Activated naive CD4-positive, alpha-beta T cell treated with anti-CD3 and anti-CD28 coated beads, Interleukin-2, amount 10 ng/mL, durations not matched to agents 7 days and 5 days (primary cell): ENCODE measurements at places on chromosomes 16 and 17.

DNA sequence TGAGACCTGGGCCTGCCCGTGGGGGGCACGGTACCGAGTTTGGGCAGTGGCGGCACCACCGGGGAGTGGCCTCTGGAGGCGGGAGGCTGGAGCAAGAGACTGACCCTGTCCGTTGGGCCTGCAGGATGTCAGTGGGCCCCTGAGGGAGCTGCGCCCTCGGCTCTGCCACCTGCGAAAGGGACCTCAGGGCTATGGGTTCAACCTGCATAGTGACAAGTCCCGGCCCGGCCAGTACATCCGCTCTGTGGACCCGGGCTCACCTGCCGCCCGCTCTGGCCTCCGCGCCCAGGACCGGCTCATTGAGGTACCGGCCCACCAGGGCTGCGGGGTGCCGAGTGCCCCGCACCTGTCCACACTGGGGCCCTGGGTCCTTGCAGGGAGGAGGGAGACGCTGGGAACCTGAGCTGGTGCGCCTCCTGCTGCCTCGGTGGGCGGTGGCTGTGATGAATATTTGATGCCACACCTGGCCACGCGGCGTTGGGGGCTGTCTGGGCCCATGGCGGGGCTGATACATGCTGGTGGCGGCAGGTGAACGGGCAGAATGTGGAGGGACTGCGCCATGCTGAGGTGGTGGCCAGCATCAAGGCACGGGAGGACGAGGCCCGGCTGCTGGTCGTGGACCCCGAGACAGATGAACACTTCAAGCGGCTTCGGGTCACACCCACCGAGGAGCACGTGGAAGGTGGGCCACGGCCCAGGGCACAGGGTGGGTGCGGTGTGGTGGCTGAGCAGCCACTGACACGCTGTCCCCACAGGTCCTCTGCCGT is 9.7 kb downstream of the NHERF2 start:
- DNase-seq: no peak

- no peak for DNase-seq
Measured at GRCh38 chr16:77951788-77952187, 70.6 kb upstream of the CLEC3A start.

GRCh38 chr17:81870131-81870980 is 781 bp downstream of the ARHGDIA start:
- peak; percentile 60 for DNase-seq

- no peak for DNase-seq
Measured at GRCh38 chr17:78929908-78930775, 5.0 kb upstream of the TIMP2 start.

GRCh38 chr17:11290814-11291213 is 49.8 kb downstream of the SHISA6 start:
- DNase-seq: no peak

DNA sequence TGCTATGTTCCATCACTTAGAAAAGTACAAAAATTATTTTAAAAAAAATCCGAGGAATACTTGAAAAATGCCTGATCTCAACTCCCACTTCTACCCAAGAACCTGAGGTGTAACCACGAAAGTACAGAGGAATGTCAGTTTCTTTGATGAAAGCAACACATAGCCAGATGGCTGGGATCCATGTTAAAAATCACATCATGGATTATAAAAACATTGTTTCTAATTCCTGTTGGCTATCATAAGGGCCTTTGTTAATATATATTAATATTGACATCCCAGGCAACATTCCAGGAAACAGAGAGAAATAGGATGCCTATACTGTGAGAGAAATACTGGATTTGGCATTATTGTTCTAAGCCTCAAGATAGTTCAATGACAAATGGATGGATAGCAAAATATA is 115.3 kb downstream of the SKAP1 start:
- no peak for DNase-seq

GRCh38 chr16:87850009-87851006 is 19.0 kb downstream of the SLC7A5 start:
- peak; percentile 87 for DNase-seq

DNA sequence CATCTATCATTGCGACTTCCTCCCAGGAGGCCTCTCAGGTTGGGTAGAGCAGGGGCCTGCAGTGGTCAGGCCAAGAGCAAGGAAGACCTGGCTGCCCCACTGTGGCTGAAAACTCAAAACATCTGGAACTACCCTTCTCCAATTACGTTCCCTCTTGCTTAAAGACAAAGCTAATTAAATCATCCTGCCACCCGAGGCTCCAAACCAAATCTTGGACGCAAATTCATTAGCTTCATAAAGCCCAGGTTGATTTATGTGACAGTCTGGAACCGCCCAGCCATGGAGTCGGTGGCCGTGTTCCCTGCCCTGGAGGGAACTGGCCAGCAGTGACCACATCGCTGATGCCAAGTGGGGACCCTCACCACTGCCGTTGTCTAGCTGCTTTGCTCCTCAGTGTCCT is 21.4 kb downstream of the GRIN2C start:
- DNase-seq: no peak

GRCh38 chr17:5580969-5581368 is 3.3 kb downstream of the NLRP1 start:
- no peak for DNase-seq

DNA sequence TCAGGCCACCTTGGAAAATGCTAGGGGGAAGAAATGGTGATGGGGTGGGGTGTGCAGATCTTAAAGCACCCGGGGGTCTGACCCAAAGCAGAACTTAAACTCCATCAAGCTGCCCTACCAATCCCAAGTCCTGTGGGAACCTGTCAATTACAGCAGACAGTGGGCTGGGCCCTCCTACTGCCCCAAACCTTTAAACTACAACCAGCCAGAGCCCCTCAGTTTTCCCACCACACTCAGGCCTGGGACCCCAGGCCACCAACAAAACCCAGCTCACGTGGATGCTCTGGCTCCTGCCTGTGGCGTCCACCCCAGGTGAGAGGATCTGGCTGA is 2.7 kb downstream of the MYO18A start:
- no peak for DNase-seq

- no peak for DNase-seq
Measured at GRCh38 chr17:73909186-73909585, 264.9 kb upstream of the SDK2 start.

DNA sequence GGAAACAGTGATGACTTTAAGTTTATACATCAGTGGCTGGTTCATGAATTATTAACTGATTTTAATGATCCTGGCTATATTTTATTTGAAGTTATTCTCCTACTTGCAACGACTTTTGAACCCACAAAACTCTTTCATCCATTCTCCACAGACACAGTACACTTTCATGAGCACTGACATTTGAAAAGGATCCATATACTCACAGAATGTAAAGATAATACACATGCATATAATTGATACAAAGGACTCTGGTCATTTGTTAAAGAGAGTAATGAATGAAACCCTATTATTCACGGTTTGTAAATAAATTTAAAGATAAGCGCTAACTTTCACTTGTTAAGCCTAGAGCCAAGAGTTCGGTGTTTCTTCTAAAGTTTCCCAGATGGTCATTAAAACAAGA is 3.3 kb downstream of the TOX3 start:
- no peak for DNase-seq

GRCh38 chr16:11992586-11993524 is 16.3 kb downstream of the SNX29 start:
- no peak for DNase-seq

DNA sequence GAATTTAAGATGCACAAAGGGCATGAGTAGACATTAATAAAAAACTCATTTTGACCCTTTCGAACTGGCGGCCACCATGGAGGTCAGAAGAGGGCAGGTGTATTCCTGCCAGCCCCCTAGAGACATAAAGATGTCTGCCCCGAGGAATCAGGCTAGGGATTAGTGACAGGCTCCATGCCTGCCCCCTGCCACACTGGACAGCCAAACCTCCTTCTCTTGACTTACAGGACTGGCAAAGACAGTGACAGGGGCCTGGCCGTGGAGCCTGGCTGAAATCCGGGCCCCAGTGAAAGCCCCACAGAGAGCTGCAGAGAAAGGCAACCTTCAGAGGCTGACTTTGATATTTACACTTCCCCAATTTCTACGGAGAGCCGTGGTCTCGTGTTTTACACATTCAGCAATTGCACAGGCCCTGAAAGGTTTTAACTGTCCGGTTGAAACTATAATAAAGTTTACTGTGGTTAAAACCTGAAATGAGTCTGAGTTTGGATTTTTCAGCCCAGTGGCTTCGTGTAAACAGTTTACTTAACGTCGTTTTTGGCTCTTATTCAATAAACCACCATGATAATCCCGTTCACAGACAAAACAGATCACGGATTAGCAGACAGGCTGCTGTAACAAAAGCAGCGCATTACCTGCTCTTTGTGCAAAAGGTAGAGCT is 243.9 kb upstream of the MYOCD start:
- no peak for DNase-seq

DNA sequence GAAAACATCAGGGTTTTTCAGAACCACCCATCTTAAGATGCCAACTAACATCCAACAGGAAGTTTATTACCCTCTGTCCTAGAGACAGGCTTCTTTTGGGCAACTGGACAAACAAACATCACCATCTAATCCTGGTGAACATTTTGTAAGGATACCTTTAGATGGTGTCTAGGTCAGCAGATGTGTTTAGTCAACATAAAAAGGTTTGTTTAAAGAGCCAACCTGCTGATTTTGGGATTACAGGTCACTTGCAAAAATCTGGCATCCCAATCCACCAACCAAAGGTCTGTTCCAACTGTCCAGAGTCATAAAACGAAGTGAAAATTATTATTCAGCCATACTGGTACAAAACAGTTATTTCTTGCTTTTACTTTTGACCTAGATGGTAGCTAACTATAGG is 145.2 kb upstream of the C17orf78 start:
- DNase-seq: no peak

GRCh38 chr16:71425746-71426068 is 16.1 kb downstream of the TLE7 start:
- DNase-seq: no peak

DNA sequence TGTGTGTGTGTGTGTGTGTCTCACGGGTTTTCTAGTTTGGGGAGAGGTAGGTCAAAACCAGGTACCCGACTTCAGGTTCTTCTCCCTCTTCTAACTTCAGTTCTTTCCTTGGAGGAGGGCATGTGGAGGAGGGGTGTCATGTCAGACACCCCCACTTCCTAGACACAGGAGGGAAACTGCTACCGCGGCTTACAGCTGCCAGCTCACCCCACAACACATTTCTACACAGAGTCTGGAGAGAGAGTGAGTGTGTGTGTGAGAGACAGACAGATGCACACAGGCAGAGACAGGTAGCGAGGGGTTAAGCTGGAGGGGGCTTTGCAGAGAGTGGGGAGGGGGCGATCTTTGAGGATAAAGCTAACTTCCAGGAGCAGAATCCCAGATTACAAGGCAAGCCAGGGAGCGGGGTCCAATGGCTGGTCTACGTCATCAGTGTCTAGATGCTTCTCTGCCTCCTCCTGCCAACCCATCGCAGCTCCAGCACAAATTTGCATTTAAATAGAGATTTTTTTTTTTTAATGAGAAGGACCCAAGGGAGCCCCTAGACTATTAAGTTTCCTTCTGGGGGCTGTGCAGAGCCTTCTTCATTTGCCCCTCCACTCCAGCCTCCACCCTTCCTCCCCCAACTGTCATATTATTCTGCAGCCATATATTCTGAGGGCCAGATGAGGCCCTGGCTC is 48.9 kb downstream of the MRM1 start:
- DNase-seq: no peak

GRCh38 chr16:23423496-23424049 is 29.4 kb downstream of the COG7 start:
- no peak for DNase-seq

DNA sequence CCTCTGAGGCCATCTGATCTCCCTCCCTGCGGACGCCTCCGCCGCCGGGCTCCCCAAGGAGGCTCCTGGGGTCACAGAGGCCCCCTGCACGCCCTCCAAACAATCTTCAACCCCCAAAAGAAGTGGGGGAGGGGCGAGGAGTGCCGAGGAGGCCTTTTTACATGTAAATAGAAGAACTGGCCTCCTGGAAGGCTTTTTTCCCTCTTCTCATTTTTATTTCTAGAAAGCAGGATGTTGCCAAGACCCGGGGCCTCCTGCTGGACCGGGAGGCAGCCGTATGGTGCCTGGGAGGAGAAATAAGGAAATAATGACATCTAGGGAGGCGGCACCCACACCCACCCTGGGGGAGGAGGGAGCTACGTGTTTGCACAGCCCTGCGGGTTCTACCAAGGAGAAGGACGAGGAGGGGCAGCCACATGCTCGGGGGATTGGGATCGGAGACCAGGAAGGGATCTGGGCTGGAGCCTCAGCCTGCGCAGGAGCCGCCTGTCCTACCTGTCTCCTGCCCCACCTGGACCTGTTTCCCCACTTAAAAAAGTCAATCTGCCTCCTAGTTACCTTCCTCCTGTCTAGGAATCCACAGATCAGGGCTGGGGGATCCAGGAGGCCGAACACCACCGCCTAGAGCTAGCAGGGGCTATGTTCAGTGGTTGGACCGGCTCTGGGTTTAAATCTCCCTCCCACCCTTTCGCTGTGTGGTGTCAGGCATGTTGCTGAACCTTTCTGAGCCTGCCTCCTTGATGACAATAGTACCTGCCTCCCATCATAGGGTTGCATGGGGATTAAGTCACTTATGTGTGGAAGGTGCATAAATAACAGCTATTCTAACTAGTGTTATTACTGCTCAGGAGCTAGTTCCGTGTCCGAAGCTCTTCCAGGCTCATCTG is 175.7 kb upstream of the GSE1 start:
- DNase-seq: no peak

GRCh38 chr16:84120023-84120422 is 3.3 kb upstream of the MBTPS1 start:
- DNase-seq: no peak

- no peak for DNase-seq
Measured at GRCh38 chr17:67020293-67020766, 24.0 kb upstream of the CACNG1 start.

DNA sequence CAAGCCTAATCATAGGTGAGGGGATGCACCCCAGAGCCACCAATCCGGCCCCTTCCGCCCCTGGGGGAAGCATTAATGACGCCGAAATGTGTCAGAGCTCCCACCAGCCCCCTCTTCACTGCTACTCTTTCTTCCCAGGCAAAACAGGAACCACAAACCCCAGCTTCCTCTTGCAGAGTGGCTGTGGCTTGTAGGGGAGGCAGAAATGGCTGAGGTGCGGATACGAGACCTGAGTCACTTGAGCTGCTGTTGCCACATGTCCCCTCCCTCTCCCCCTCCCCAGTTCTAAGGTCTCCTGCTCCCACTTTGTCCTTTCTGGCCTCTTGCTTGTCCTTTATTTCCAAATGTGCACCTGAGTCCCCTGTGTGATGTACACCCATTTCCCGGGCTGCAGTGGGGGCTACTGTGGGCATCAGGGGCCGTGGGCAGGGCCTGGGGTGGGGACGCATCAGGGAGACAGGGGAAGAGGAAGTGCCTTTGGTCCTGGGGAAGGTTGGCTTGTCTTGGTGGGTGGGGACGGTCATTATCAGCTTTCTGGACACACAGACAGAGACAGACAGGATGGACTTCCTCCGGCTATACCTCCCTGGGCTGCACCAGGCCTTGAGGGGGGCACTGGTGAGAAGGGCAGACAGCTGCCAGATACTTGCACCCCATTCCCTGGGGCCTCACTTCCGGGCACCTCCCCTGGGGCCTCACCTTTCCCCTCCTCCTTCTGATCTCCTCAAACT is at the start of gene APOBR:
APOBR (plus strand) TSS at position 523 of the 731 bp plus-strand sequence; CDS start at position 562, 39 bp downstream.
- peak; percentile 92 for DNase-seq

GRCh38 chr17:12459736-12460135 is 206.0 kb upstream of the MYOCD start:
- no peak for DNase-seq
